ENCODE measurements at places on chromosomes 5 and 9. TPM values are rescaled to one million over a fixed set of nuclear protein-coding genes. Genes with fewer than 3 reads are reported as not detected.

- DNase-seq, result no peak
These were observed 92.6 kb downstream of the LIFR start for GRCh38 chr5:38463634-38464521.

GRCh38 chr5:131323378-131323777 lies 59.5 kb downstream of the CDC42SE2 start:
- no peak for DNase-seq

GRCh38 chr5:3780907-3781306 lies 185.3 kb downstream of the IRX1 start:
- DNase-seq, result no peak

DNA sequence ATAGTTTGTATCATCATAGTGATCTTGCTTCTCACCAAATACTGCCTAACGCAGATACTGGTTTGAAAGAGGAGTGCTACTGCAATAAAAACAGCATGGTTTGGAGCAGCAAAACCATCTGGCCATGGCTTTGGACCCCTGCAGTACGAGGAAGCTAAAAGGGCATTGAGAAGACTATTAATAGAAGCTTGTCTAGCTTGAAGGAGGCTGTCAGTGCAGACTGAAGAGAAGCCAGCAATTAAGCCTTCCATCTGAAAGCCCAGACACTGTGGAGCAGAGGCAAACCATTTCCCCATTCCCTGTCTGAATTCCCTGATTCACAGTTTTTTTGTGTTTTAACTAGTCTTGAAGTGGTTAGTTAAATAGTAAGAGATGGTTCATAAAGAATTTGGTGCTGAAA lies 281.6 kb downstream of the PTPRD start:
- DNase-seq, result peak; percentile 17

GRCh38 chr9:97774673-97775072 lies 77.5 kb upstream of the XPA start:
- DNase-seq, result no peak

The PCDHGC5 gene
- 16.4 TPM for total RNA-seq

DNA sequence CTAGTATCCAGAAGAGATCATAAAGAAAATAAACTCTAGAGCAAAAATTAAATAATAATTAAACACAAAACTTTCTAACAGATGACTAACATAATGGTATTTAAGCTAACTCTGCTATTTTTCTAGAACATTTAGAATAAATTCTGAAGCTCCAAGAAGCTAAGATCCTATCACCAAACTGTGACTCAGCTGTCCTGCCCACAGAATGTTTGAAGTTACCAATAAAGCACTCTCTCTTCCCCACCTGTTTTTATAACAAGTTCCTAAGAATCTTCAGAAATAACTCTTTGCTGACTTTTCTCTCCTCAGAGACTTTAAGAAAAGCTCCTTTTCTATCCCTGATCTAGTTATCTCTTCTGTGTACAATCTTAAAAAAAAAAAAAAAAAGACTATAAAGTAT lies 6.0 kb upstream of the EFNA5 start:
- no peak for DNase-seq

DNA sequence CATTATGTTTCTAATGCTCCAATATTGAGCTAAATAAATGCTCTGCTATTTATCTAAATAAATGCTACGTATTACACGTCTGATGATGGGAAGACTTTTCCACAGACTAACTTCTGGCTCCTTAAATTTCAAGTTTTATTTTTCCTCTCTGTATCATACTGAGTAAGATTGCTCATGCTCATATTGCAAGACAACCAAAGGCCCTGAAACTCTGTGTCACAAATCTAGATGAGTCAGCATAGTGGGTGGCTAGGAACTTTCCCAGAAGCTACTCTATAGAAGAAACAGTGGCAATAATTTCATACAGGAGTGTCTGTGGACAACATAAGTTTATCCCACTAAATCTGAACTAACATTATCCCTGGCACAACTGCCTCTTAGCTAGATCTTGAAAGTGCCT lies 53.0 kb upstream of the RFX3 start:
- DNase-seq, result no peak

- no peak for DNase-seq
These were observed 13.6 kb downstream of the LPCAT1 start for GRCh38 chr5:1510151-1510561.

DNA sequence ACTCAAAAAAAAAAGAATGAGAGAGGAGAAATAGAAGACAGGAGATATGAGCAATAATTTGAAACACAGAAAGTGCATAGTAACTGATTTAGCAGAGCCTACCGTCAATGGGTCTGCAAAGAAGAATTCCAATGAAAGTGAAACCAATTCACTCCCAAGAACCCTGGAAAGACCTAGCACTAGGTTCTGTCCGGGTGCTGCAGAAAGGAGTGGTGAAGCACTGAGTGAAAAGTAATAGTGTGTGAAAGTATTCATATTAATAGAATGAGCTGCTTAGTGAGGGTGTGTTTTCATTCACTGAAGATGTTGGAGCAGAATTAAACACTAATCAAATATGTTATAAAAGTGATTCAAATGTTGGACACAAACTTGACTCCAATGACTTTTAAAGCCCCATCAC lies 51.3 kb upstream of the SLC30A5 start:
- DNase-seq, result no peak

DNA sequence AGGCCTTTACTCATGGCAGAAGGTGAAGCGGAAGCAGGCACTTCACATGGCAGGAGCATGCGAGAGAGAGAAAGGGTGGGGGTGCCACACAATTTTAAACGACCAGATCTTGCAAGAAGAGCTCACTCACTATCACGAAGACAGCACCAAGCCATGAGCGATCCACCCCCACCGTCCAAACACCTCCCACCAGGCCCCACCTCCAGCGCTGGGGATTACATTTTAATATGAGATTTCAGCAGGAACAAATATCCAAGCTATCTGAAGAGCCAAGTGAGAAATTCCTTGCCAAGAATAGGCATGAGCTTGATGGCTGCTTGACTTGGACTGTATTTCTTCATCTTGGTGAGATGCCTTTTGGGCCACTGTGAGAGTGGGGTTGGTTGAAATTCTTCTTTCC lies 88.0 kb downstream of the PDZD2 start:
- DNase-seq, result no peak

- DNase-seq, result no peak
These were observed 13.6 kb downstream of the EXOC3 start for GRCh38 chr5:456351-457194.

- DNase-seq, result no peak
These were observed 142.1 kb downstream of the EPB41L4A start for GRCh38 chr5:112276991-112277390.

- peak; percentile 32 for DNase-seq
These were observed 13.7 kb downstream of the GLRX start for GRCh38 chr5:95808686-95809413.

- DNase-seq, result no peak
These were observed 9.3 kb downstream of the TMEM174 start for GRCh38 chr5:73182307-73182706.

GRCh38 chr9:82334286-82334685 lies 345.7 kb downstream of the SPATA31D1 start:
- DNase-seq, result no peak

The OTULINL gene
- 12.0 TPM for total RNA-seq

GRCh38 chr5:39266442-39266841 lies 47.1 kb upstream of the FYB1 start:
- no peak for DNase-seq

DNA sequence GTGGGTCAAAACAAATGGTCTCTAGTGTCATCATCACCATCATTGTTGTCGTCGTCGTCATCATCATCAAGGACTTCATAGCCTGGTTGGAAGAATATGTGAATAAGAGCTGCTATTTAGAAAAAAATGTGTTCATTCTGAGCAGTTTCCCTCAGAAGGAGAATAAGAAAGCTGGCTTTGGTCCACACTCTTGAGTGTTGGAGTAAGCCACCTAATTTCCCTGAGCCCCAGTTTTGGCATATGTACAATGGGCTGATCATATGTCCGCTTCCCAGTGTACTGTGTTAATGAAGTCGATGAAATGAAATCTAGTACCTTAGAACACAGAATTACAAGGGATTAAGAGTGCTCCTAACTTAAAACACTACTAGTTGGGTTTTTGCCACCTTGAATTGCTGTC lies 545.5 kb downstream of the CCDC171 start:
- DNase-seq, result no peak

GRCh38 chr5:58493141-58493540 lies 1.9 kb downstream of the GAPT start:
- no peak for DNase-seq

The SLC2A6 gene
- total RNA-seq, result 9.2 TPM

The PCDHGA1 gene
- 5.2 TPM for total RNA-seq

The PCDHA9 gene
- total RNA-seq, result 22.7 TPM

GRCh38 chr5:140182803-140183367 lies 7.9 kb downstream of the CYSTM1 start:
- no peak for DNase-seq

GRCh38 chr5:96070622-96071225 lies 109.1 kb upstream of the ELL2 start:
- no peak for DNase-seq

DNA sequence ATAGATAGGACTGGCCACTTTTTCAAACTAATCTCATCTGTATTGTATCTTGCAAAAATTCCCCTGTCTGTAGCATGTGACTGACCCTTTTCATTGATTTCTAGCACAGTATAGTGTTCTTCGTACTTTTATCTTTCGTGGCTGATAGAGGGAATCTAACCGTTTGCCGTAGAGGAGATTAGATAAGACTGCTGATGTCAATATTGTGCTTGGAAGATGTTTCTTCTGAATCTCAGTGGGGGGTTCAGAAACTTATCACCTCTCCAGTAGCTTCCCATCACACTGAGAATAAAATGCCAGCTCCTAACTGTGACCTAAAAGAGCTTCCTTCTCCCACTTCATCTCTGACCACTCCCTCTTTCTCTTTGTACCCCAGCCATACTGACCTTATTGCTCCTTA lies 25.4 kb upstream of the ALDOB start:
- DNase-seq, result no peak

DNA sequence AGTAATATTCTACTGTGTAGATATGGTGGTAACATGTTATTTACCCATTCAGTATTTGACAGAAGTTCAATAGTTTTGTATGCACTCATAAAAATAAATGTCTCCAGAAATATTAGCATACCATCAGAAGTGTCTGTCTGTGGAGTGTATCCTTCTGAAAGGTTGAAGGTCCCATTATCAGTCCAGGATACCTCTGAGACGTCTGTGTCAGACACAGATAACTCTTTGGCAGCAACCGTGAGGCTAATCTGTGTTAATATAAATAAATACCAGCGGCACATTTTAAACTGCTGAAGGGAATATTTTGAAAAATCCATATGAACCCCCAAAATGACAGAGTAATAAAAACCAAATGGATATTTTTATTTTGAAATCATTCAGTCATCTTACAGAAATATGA lies 11.9 kb upstream of the ZNF622 start:
- no peak for DNase-seq

The CCNI2 gene
- 1.5 TPM for total RNA-seq

The CER1 gene
- 1.2 TPM for total RNA-seq

The LVRN gene
- 3.1 TPM for total RNA-seq

GRCh38 chr5:119022017-119022745 lies 33.8 kb upstream of the DTWD2 start:
- DNase-seq, result peak; percentile 2

The SLC34A3 gene
- total RNA-seq, result not detected

DNA sequence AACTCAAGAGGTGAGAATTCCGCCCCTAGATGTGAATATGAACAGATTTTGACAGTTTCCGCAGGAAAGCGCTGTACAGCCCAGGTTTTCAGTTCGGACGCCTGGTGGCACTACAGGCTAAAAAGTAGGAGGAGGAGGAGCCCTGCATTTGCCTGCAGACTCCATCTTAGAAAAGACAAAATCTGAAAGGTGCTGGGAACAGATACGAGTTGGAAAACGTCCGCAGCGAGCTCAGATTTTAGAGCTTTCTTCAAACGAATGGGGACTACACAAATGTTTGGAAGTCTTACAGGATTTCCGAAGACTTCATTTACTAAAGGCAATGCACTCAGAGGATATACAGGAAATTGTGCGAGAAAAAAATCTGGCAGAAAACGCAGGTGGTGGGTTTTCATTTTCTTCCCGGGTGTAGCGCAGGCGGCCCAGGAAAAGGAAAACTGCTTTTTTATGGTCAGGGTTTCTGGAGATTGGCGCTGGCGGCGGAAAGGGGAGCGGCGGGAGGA lies 9.9 kb upstream of the PCDHB2 start:
- peak; percentile 13 for DNase-seq

- no peak for DNase-seq
These were observed 4.4 kb downstream of the COL27A1 start for GRCh38 chr9:114159691-114160090.

DNA sequence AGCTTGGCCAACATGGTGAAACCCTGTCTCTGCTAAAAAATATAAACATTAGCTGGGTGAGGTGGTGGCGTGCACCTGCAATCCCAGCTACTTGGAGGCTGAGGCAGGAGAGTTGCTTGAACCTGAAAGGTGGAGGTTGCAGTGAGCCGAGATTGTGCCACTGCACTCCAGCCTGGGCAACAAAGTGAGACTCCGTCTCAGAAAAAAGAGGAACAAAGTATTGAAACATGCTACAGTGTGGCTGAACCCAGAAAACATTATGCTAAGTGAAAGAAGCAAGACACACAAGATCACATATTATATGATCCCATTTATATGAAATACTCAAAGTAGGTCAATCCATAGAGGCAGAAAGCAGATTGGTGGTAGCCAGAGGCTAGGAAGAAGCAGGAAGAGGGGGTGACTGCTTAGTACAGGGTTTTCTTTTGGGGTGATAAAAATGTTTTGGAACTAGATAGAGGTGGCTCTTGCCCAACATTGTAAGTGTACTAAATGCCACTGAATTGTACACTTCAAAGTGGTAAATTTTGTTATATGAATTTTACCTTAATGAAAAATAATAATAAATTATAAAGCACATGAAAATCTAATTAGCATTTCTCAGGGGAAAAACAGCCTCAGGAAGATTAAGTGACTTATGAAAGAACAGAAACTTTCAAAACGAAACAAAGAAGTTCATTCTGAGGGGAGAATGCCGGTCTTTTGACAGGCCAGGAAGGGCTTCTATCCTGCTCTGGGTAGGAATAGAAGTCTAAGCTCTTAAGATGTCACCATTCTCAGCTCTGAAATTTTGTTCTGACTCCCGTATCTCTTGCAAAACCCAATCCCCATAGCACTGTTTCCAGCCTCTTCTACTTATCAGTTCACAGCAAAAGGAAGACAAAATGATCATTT lies 161.1 kb upstream of the TBCA start:
- DNase-seq, result no peak

GRCh38 chr5:158765407-158765806 lies 334.3 kb downstream of the EBF1 start:
- DNase-seq, result no peak

- no peak for DNase-seq
These were observed 25.9 kb downstream of the RUSC2 start for GRCh38 chr9:35515766-35516165.

DNA sequence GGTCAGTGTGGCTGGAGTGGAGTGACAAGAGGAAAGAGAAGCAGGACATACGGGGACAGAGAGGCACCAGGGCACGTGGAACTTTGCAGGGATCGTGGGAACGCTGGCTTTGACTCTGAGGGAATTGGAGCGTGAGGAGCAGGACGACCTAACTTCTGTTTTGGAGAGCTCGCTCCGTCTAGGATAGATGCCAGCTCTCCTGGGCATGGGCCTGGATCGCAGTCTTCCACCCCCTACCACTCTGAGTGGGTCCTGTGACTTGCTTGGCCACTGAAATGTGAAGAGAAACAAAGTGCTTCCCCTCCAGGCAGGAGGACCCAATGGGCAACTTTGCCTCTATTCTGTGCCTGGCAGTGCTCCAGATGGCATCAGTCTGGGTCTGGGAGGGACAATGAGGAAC lies 8.7 kb upstream of the SH3PXD2B start:
- DNase-seq, result no peak

Data from cerebellum (tissue), 4 donors.